ENCODE measurements at places on chromosomes 4 and X.

GRCh38 chr4:186167605-186168004, 23.8 kb upstream of the CYP4V2 start:
- DNase-seq: no peak

DNA sequence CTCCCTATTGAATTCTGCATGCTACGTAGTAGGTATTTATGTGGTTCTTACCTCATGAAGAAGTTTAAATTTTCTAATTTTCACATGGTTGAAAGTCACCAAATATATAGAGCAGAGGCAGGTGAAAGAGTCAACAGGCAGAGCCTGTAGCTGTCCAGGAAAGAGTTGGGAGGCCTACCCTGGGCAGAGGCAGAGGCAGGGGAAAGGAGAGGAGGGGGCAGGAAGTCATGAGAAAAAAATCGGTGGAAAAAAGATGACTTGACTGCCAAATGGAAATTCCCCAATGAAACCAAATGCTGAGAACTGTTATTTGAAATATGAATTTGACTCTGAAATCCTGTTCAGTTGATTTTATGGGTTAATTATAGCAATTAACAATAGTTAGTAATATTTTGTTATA, 23.1 kb upstream of the GPR34 start:
- no peak for DNase-seq

DNA sequence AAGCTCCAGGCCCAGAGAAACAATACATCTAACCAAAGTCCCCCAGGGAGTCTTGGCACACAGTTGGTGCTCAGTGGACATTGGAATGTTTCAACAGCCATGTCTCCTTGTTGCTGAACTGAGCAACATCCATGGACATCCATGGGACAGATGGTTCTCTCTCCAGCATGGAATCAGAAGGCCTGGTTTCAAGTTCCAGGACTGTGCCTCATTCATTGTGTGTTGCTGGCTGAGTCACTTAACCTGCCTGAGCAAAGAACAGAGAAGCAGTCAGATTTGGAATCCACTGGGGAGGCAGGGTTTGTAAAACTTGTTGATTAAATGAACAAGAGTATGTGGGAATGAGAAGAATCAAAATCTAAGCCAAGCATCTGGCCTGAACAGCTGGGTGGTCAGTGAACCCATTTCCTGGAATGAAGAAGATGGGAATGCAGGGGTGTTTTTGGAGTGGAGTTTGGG, 147.9 kb downstream of the CHIC2 start:
- no peak for DNase-seq

GRCh38 chr4:1208266-1208961, 36.0 kb upstream of the SPON2 start:
- DNase-seq: no peak

- DNase-seq: no peak
Observed at GRCh38 chr4:101083131-101083530, 264.2 kb downstream of the PPP3CA start.

DNA sequence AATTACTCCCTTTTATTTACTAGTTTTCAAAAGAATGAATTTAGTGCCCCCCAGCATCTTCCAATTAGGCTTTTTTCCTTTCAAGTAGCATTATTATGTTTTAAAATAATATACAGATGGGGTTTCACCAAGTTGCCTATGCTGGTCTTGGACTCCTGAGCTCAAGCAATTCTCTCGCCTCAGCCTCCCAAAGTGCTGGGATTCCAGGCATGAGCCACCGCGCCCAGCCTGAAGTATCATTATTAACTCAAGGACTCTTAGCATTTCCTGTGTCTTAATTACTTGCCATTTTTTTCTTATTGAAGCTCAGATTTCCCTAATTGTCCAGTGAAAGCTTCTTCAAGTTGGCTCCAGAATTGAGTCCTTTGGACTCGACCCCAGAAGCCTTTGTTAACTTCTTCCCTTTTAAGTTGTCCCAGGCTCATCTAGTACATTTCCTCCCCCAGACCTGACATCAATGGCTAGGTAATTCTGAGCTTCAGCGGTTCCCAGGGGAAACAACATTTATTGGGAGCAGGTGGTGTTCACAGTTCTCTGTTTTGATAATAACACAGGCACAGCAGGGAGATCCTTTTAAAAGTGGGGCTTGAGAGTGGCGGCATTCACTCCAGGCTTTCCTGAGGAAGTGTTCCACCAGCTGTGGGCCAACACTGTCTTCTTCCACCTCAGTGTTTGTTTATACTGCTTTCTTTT, 10.0 kb downstream of the SAT1 start:
- DNase-seq: no peak

GRCh38 chr4:74058048-74058651, 19.7 kb upstream of the CXCL3 start:
- no peak for DNase-seq

GRCh38 chrX:2691543-2692220, 587 bp downstream of the CD99 start:
- DNase-seq: no peak

- no peak for DNase-seq
Observed at GRCh38 chr4:169649545-169650226, 29.3 kb downstream of the CLCN3 start.

DNA sequence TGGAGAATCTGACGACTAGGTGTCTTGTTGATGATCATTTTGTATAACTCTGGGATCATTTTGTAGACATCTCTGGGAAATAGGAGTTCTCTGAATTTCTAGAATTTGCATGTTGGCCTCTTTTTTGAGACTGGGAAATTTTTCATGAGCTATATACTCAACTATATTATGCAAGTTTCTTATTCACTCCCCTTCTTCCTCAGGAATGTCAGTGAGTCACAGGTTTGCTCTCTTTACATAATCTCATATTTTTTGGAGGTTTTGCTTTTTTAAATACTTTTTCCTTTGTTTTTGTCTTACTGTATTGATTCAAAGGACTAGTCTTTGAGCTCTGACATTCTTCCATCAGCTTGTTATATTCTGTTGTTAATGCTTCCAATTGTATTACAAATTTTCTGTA, 1324.2 kb downstream of the TECRL start:
- no peak for DNase-seq

DNA sequence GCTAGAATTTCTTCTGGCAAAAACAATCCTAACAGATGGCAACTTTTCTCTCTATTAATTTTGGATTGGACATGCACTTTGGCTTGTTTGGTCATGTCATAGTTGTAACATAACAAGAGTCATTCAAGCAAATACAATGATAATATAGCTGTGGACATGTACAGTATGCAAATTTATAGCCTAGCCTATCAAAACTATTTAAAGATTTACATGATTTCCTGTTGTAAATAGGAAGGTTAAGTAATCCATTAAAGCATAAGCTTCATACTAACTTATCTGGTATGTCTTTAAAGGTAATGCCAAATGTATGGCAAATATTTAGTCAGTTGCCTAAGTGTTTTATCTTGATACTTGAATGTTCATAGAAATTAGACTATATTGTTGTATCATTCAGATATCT, 45.3 kb downstream of the RPA4 start:
- no peak for DNase-seq

DNA sequence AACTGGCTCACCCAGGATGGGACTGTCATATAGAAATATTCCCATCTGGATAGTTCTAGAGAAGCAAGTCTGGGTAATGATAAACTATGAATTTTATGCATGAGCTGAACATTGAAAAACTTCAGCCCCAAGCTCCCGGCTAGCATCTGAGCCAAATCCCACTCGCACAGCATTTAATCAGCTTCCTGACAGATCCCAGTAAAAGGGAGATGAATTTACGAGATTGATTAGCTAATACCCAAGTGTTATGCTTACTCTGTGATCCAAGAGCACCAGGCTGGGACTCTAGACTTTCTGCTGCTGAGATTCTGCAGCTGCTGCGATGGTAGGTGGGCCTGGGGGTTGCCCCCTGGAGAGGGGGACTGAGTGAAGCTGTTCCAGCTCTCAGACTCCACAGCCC, 28.0 kb downstream of the FRMPD3 start:
- DNase-seq: no peak

- no peak for DNase-seq
Observed at GRCh38 chrX:44708470-44708869, 135.4 kb upstream of the DUSP21 start.

- DNase-seq: no peak
Observed at GRCh38 chrX:119502727-119503483, 34.7 kb downstream of the SLC25A5 start.

- DNase-seq: peak; percentile 50
Observed at GRCh38 chr4:112183252-112183651, 38.0 kb downstream of the FAM241A start.

DNA sequence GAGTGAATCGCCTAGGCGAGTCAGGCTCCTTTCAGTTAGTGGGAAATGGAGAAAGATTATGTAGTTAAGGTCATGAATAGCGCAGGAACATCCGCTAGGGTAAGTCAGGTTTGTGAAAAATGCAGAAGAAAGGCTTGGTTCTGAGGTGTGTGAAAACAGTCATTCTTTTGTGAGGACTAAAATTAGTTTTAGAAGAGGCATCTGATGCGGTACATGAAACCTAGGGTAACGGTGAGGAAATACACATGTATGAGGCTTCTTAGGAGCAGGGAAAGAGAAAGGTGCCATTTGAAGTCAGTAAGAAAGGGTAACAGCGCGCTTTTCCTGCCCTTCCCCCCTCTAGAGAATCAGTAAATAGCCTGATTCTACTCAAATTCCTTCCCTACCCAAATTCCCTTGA, 570 bp upstream of the RNF128 start:
- no peak for DNase-seq

- no peak for DNase-seq
Observed at GRCh38 chr4:139501117-139501516, 47.2 kb downstream of the RAB33B start.

DNA sequence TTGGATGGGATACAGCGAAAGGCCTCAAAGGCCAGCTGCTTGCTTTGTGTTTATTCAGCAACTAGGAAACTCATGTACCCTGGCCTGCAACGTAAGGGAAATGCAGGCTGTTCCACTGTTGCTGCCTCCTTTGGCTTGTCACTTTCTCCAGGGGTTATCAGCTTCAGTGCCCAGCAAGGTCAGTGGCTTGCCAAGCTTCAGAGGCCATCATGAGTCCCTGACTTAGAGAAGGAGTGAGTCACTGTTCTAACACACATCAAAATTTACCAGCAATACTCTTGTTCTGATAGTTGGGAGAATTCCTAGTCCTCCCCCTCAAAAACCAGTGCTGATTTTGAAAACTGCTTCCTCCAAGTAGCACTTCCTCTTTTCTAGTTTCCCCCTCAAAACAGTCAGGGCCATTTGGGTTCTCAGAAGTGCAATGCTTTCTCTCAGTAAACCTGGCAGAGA, 250.8 kb downstream of the ARHGAP24 start:
- DNase-seq: no peak

GRCh38 chr4:124433500-124433899, 279.0 kb downstream of the ANKRD50 start:
- no peak for DNase-seq

DNA sequence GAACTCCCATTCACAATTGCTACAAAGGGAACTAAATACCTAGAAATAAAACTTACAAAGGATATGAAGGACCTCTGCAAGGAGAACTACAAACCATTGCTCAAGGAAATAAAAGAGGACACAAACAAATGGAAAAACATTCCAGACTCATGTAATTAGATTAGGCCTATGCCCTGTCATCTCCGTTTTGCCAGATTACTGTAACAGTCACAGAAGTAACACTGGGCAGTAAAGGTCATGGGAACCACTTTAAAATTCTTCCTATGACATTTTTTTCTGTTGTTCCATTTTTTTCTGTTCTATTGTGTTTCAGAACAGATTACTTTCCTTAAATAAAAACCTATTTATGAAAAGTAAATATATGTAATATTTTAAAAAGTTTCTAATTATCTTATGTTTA, 199.4 kb upstream of the CENPE start:
- peak; percentile 10 for DNase-seq

- DNase-seq: no peak
Observed at GRCh38 chr4:59122626-59123025, 2012.4 kb upstream of the IGFBP7 start.

Data from non-pigmented ciliary epithelial cell (primary cell).